ENCODE measurements at places on chromosomes 16 and 17.

GRCh38 chr17:6857336-6857735 lies 25.8 kb upstream of the TEKT1 start:
- DNase-seq = no peak

DNA sequence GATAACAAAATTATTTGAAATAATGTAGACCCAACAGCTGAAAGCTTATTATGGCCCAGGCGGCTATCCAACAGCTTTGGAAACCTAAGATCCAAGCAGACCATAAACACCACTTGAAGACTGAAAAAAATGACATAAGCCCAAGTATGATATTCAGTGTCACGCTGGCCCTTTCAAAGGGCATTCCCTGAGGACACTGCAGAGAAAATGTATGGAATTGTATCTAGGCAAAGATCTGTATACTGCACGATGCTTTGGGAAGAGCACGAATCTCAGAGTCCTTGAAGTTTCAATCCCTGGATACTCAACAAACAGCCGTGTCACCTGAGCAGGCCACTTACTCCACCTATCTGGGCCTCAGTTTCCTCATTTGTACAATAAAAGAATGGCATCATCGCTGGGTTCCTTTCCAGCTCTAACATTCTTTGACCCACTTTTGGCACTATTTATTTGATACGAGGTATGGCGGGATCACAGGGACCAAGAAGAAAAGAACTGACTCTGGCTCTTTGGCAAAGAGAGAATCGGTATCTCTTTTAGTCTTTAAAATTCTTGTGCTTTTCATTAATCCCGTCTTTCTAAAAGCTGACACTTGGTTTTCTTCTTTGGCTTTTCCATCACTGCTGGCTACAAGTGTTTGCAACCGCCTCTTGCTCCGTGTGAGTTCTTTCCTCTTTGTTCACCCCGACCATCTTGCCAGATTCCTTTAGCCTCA lies 1.2 kb downstream of the STAT5B start:
- DNase-seq = no peak

DNA sequence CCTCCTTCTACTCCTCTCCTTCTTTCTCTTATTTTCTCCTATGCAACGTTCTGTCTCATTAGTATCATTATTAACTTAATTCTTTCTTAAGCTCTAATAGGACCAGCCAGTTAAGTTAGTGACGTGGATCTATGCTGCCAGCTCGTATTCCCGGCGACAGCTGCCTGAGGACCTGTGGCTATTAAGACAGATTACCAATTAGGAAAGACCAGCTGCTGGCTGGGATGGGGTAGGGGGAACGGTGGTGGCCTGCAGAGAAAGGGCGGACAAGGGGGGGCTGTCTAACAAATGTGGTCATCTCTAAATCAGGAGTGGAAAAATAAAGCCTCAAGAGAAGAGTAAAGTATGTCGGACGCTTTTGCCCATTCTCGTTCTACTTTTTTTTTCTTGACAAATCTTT lies 770 bp upstream of the MYH3 start:
- no peak for DNase-seq

GRCh38 chr16:85206472-85207356 lies 94.4 kb upstream of the CIBAR2 start:
- DNase-seq = no peak

DNA sequence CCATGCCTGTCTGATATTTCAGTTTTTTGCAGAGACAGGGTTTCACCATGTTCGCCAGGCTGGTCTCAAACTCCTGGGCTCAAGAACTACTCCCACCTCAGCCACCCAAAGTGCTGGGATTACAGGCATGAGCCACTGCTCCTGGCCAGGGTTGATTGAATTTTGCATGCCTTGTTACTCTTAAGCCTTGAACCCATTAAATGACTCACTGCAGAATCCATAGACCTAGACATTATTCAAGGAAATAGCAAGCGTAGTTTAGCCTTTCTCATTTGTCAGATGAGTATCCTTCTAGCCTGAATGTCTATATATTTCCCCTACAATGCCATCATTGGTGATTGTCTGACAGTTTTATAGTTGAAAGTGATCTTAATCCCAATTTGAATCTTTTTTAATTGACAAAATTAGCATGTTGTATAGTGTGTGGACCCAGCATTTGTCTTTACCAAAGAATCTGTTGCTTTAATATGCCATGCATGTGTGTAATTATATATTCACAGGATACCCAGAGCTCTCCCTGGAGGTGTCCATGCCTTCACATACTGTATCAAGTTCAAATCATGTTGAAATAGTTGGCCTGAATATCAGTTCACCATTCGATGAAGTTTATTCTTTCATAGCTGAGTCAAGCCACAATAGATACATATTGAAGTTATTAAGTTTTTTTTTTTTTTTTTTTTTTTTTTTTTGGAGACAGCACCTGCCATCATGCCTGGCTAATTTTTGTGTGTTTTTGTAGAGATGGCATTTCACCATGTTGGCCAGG lies 321.0 kb downstream of the CPPED1 start:
- DNase-seq = no peak

GRCh38 chr16:1299012-1299867 lies 10.2 kb upstream of the UBE2I start:
- no peak for DNase-seq

DNA sequence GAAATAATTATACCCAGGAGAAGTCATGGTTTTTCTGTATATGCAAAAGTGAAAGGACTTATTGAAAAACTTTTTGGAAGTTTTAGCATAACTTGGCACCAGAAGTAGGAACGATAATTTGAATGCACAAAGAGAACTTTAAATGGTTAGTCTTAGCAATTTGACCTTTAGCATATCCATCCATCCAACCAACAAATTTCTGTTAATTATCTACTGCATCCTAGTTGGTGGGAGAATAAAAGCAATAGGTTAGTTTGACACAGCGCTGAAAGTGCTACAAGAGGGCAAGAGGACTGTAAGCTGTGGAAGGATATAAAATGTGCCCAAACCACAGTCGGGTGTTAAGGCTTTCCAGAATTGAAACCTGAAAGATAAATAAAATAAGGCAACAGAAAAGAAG lies 17.6 kb downstream of the SPAG9 start:
- DNase-seq = no peak

GRCh38 chr17:2792366-2793169 lies 3.7 kb upstream of the RAP1GAP2 start:
- no peak for DNase-seq

- no peak for DNase-seq
Measured at GRCh38 chr17:2266045-2266864, 37.3 kb downstream of the SMG6 start.

GRCh38 chr17:75512926-75513640 lies 2.3 kb downstream of the CASKIN2 start:
- no peak for DNase-seq

DNA sequence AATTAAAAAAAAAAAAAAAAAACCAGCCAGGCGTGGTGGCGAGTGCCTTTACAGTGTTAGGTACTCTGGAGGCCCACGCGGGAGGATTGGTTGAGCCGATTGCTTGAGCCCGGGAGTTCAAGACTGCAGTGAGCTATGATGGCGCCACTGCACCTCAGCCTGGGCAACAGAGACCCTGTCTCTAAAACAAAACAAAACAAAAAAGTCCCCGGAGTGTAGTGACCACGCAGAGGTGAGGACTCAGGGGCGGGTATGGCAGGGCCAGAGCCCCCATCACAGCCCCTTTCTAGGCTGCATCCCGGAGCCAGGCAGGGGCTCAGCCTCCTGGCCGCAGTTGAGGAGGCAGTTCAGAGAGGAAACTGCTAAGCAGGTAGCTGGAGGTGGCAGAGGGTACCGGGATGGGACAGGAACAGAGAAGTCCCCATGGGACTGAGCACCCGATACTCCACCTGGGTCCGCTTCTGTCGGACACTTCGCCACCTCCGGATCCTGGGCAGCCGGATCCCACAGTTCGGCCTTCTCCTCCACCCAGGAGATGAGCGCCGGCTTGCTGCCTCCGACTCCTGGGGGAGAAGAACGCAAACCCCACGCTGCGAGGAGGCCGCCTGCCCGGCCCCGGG lies 800 bp downstream of the ZNF747 start:
- no peak for DNase-seq

DNA sequence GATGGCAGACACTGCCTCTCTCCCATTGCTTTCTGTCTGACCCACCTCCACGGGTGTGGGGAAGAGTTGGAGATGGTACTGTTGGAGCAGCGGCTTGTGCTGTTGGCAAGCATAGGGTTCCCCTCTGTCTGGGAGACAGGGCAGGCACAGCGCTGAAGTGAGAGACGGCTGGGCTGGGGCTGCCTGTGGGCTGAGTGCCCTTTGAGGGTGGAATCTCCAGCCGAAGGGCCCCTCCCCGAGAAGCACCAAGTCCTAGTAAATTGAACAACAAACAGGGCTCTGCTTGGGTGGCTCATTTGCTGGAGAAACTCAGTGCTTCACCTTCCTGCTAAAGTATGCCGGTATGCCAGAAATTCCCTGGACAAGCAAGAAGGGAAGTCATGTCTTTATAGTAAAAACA lies 79.7 kb downstream of the KSR1 start:
- DNase-seq = no peak

GRCh38 chr16:80875616-80876015 lies 71.2 kb upstream of the CDYL2 start:
- no peak for DNase-seq

DNA sequence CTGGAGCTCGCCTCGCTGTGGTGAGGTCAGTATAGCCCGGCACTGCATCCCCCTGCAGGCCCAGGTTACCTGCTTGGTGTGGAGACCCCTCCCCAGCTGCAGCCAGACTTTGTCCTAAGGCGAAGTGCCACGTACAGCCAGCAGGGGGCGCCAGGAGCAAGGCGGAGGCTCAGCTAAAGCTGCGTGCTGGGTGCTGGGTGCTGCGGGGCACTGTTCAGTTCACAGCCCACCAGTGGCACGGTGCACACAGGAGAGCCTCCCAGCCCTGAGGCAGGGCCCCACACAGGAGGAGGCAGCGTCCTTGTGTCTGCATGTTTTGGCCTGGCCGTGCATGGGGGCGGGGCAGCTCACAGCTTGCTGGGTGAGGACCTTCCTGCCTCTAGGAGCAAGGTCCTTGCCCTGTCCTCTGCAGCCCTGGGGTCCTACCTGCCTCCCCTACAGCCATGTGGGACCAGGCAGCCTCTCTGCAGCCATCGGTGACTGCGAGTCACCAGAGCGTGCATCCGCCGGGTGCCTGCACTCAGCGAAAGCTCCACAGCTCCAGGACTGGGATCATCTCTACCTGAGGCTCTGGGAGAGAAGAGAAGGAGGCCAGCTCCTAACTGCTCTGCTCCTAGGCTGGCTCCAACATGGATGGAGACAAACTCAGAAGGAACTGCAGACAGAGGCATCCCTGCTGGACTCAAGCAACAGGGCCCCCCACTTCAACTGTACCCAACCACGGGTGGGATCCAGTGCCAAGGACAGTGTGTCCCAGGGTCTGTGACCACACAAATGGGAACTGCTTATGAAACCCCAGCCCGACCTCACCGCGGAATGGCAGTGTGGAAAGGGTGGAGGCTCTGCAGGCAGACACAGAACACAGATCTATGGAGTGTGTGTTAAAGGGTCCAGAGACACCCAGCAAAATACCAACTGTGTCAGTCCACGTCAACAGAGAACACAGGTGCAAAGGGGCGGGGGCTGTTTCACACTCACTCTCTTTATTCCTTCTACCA lies 19.0 kb downstream of the SLC7A5 start:
- no peak for DNase-seq

- DNase-seq = no peak
Measured at GRCh38 chr16:23424292-23424958, 28.6 kb downstream of the COG7 start.

DNA sequence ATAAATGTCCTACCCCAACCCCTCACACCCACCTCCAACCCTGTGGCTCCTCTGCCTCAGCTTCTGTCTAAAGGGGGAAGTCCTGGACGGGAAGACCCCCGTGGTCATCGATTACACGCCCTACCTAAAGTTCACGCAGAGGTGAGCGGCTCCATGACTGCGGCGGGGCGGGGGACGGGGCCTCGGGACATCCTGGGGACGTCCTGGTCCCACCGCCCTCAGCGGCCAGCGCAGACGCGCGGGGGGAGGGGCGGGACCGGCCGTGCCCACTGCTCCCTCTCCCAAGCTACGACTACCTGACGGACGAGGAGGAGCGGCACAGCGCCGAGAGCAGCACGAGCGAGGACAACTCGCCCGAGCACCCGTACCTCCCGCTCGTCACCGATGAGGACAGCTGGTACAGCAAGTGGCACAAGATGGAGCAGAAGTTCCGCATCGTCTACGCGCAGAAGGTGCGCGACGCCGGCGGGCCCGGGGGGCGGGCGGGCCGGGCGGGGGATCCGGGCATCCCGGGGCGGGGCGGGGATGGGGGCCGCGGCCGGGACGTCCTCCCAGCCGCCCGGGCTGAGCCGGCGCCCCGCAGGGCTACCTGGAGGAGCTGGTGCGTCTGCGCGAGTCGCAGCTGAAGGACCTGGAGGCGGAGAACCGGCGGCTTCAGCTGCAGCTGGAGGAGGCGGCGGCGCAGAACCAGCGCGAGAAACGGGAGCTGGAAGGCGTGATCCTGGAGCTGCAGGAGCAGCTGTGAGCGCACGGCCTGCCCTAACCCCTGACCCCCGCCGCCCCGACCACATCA lies 6.7 kb downstream of the RUNDC3A start:
- DNase-seq = no peak

DNA sequence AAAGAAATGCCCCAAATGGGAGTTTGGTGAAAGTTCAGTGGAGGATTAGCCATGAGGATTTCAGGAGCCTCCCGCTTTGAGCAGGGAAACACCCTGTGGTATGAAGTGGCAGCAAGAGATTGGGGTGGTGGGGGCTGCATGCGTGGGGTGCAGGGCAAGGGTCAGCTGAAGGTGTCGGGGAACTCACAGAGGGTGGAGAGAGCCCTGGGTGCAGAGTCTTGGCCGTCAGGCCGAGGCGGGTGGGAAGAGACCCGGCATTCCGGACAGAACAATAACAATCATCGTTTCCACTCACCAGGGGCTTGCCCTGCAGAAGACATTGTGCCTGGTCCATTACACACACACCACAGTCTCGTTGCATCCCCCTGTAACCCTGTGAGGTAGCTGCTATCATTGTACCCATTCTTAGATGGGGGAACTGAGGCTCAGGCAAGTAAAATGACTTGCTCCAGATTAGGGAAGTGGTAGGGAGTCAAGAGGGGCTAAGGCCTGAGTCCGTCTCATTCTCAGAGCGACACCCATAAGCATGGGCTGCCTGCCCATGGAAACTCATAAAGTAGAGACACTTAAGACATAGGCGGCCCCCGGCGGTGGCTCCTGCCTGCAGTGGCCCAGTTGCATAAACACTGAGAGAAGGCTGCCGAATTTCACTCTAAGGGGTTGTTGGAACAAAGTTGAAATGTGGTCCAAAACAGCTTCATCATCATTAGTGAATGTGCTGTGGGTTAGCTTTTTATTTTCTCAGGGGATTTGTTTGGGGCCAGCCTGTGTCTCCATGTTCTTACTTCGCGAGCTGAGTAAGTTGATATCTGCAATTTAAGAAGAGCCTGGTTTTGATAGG lies 93.3 kb downstream of the CMIP start:
- DNase-seq = no peak

GRCh38 chr16:6193718-6194117 lies 1096.1 kb upstream of the EEF2KMT start:
- DNase-seq = no peak

DNA sequence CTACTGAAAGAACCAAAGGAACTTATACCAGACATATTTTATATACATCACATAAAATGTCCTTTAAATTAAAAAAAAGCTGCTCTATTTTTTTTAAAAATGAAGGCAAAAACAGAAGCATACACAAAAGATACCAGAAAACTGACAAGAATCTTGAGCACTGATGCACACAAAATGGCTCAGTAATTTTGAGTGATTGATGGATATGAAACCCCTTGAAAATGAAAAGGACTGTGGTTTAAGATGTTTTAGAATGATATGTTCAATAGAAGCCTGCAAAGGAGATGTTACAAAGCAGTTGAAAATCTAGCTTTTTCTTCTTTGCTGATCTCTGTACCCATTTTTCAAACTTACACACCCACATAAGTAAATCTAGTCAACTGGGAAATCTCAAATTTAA lies 2.7 kb downstream of the C16orf87 start:
- no peak for DNase-seq

GRCh38 chr16:50071075-50071671 lies 5.4 kb downstream of the HEATR3 start:
- no peak for DNase-seq
